ENCODE measurements at places on chromosomes 16 and 17.

DNA sequence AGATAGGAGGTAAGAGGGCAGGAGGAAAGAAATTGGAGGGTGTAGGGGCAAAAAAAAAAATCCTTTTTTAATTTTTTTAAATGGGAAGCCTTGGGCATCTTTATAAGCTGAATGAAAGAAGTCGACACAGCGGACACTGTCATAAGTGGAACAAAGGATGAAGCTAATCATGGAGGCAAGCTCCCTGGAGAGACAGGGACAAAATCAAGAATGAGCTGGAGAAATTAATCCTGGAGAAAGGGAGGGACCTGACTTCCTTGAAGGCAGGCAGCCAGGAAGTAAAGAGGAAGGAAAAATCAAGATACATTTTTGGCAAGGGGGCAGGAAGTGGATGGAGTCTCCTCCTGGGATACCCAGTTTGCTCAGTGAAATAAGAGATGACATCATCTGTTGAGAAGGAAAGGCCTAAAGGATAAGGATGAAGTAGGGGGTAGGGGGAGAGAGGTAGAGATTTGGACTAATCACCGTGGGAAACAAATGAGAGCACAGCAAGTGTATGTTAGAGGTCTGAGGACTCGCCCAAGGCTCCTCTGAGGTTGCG lies 179.3 kb downstream of the SLC39A11 start:
- H3K36me3 ChIP-seq, result no peaks in the 10 kb centered on the region
- no peak overlapping the region for H3K27ac ChIP-seq
- no peaks in the 10 kb centered on the region for H3K27me3 ChIP-seq
- H3K4me1 ChIP-seq, result no peaks in the 10 kb centered on the region
- no peak overlapping the region for H3K4me3 ChIP-seq

GRCh38 chr16:29662729-29663015 lies 375 bp upstream of the SPN start:
- H3K36me3 ChIP-seq, result no peaks in the 10 kb centered on the region
- no peak overlapping the region for H3K4me3 ChIP-seq
- no peak overlapping the region for H3K27ac ChIP-seq
- H3K27me3 ChIP-seq, result no peaks in the 10 kb centered on the region

GRCh38 chr16:3959148-3959547 lies 78.6 kb upstream of the CREBBP start:
- H3K36me3 ChIP-seq, result no peaks in the 10 kb centered on the region
- H3K27me3 ChIP-seq, result peaks cover 5% of the 10 kb centered on the region
- H3K4me3 ChIP-seq, result no peak overlapping the region
- no peaks in the 10 kb centered on the region for H3K4me1 ChIP-seq

- H3K27ac ChIP-seq, result no peak overlapping the region
- H3K36me3 ChIP-seq, result no peaks in the 10 kb centered on the region
- no peaks in the 10 kb centered on the region for H3K4me1 ChIP-seq
- no peak overlapping the region for H3K4me3 ChIP-seq
- H3K27me3 ChIP-seq, result no peaks in the 10 kb centered on the region
- DNase-seq, result no peak
Measured at GRCh38 chr16:51343411-51343810, 192.3 kb upstream of the SALL1 start.

DNA sequence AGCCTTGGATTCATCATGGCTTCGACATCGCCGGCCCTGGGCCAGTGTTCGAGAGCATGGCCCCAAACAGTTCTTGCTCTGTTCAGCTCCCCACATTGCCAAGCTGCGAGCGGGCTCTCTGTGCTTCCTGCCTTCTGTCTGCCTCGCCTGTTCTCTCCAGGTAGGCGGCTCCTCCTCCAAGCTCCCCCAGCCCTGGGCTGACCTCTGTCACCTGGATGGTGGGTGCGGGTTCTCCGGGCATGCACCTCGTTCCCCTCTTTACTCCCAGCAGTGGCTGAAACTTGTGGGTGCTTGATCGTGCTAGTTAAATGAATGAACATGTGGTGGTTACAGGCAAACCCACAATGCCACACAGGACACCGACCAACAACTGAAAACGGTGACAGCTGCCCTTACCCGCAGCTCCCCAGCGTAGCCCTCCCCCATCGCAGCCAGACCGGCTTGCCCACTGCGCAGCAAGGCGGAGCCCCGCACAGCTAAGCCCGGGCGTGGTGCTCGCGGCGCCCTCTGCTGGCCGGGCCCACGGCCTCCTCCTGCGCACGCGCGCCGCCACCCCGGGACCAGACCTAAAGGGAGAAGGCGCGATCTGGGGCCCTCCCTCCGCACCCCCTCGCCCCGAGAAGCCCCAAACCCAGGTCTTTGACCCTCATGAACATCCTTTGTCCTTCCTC lies 23.0 kb upstream of the EIF1 start:
- H3K4me3 ChIP-seq, result peak overlapping the region; percentile 44
- H3K27me3 ChIP-seq, result no peaks in the 10 kb centered on the region
- DNase-seq, result peak; percentile 96
- peak overlapping the region; percentile 77 for H3K27ac ChIP-seq

- H3K27ac ChIP-seq, result no peak overlapping the region
- DNase-seq, result no peak
- H3K27me3 ChIP-seq, result no peaks in the 10 kb centered on the region
- H3K4me3 ChIP-seq, result no peak overlapping the region
- H3K36me3 ChIP-seq, result no peaks in the 10 kb centered on the region
Measured at GRCh38 chr16:57646388-57647039, 18.1 kb downstream of the ADGRG1 start.

DNA sequence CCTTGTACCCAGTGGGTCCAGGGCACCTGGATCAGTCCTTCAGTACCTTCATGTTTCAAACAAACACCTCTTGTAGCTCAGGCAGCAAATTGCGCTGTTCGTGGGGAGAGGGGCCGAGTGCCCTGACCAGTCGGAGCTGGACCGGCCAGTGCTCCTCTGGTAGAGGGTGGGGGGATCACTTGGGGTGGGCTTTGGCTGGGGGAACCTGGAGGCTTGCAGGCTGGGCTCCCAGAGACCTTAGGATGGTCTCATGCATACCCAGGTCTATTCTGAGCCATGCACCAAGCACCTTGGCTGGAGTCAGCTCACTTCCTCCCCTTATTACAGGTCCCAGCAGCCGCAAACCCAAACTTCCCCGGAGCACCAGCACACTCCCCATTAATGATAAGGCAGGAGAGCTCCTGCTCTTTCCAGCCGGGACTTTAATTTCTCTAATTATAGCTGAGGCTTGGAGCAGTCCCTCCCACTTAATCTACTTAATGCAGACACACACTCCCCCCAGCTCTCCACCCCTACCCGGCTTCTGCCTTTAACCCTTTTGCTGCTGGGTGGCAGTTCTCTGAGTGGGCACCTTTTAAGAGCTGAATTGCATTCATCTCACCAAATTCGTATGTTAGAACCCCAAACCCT lies 26.3 kb upstream of the MGAT5B start:
- peak; percentile 93 for DNase-seq
- no peak overlapping the region for H3K27ac ChIP-seq
- H3K4me3 ChIP-seq, result peak overlapping the region; percentile 9
- H3K4me1 ChIP-seq, result peaks cover 46% of the 10 kb centered on the region
- no peaks in the 10 kb centered on the region for H3K36me3 ChIP-seq

- no peak overlapping the region for H3K4me3 ChIP-seq
- no peak for DNase-seq
- no peaks in the 10 kb centered on the region for H3K36me3 ChIP-seq
- no peaks in the 10 kb centered on the region for H3K4me1 ChIP-seq
Measured at GRCh38 chr17:43986225-43986981, 18.0 kb upstream of the NAGS start.

DNA sequence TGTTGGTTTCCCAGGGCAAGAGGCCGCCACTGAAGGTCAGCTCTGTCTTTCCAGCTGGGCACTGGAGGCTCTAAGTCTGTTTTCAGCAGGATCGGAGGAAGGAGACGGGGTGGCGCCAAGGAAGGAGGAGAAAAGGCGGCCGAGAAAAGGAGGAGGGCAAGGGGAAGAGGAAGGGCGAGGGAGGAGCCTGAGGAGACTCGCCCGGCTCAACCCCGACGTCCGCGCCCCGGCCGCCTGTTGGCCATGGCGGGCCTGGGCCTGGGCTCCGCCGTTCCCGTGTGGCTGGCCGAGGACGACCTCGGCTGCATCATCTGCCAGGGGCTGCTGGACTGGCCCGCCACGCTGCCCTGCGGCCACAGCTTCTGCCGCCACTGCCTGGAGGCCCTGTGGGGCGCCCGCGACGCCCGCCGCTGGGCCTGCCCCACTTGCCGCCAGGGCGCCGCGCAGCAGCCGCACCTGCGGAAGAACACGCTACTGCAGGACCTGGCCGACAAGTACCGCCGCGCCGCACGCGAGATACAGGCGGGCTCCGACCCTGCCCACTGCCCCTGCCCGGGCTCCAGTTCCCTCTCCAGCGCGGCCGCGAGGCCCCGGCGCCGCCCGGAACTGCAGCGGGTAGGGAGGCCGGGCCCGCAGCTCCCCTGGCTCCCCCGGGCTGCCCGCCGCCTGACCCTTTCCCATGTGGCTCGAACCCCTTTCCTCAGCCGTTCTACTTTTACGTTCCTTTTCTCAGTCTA lies at the start of gene RNF135:
RNF135 (plus strand) TSS at position 209 of the 737 bp plus-strand sequence; CDS start at position 244, 35 bp downstream.
- no peak within 1 kb of the TSS for H3K27ac ChIP-seq
- DNase-seq, result no peak
- no peaks in the 10 kb centered on the region for H3K4me1 ChIP-seq
- H3K27me3 ChIP-seq, result no peaks in the 10 kb centered on the region

DNA sequence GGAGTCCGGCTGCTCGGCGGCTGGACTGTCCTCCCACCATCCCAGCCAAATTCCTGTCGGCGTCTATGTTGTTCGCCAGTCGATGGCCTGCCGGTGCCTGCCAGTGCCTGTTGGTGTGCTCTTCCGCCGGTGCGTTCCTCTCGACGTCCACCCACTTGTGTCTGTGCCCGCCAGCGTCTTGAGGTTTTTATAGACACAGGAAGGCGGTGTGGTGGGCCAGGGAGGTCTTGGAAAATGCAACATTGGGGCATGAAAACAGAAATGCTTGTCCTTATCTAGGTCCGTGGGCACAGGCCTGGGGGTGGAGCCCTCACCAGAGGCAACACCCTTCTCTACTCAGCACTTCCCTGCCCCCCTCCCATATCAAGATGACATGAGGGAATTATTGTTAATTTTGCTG lies 167.8 kb downstream of the IRF8 start:
- H3K27ac ChIP-seq, result no peak overlapping the region
- H3K36me3 ChIP-seq, result no peaks in the 10 kb centered on the region
- H3K4me1 ChIP-seq, result no peaks in the 10 kb centered on the region
- H3K4me3 ChIP-seq, result no peak overlapping the region
- H3K27me3 ChIP-seq, result peaks cover 75% of the 10 kb centered on the region
- DNase-seq, result no peak

GRCh38 chr16:50862818-50863643 lies 121.1 kb downstream of the CYLD start:
- DNase-seq, result peak; percentile 45
- H3K4me1 ChIP-seq, result peaks cover 15% of the 10 kb centered on the region
- H3K36me3 ChIP-seq, result no peaks in the 10 kb centered on the region
- no peaks in the 10 kb centered on the region for H3K27me3 ChIP-seq
- no peak overlapping the region for H3K4me3 ChIP-seq

DNA sequence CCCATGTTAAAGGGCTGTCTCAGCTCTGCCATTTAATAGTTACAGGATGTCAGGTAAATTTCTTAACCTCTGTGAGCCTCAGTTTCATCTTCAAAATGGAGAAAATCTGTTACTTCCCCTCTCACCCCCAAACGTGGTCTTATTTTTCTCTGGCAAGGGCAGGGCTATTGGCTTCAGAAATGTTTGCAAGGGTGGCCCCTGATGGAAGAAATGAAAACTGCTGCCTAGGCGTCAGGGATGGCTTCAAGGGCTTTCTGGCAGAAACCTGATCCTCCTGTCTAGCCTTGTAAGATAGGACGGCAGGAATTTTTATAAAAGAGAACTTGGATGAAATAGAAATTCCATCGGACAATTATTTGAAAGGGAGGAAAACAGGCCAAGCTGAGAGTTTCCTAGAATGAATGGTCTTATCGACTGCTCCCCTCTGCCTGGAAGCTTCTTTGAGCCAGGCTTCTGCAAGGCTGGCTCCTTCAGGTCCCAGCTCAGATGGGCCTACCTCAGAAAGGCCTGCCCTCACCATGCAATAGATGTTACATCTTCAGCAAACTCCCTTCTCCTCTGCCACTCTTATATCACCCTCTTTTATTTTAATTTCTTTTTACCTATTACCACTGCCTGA lies 43.0 kb upstream of the TANGO6 start:
- H3K27ac ChIP-seq, result no peak overlapping the region
- no peaks in the 10 kb centered on the region for H3K36me3 ChIP-seq
- H3K27me3 ChIP-seq, result no peaks in the 10 kb centered on the region

GRCh38 chr17:17567631-17568030 lies 23.9 kb downstream of the PEMT start:
- no peak overlapping the region for H3K4me3 ChIP-seq
- no peaks in the 10 kb centered on the region for H3K4me1 ChIP-seq
- no peaks in the 10 kb centered on the region for H3K27me3 ChIP-seq
- peak; percentile 65 for DNase-seq
- H3K27ac ChIP-seq, result no peak overlapping the region

DNA sequence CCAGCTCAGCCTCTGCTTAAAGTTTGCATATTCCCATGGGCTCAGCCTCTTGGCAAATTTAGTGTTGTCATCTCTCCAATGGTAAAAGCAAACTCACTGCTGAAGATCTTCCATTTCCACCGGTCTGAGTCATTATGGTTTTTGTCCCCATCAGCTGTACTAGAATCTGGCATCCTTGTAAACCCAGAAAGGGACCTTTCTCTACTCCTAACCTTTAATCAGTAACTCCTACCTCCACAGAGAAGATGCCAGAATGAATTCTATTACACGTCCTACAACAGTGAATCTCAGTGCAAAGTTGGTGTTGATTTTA lies 45.8 kb downstream of the ZNF652 start:
- DNase-seq, result no peak
- H3K36me3 ChIP-seq, result peaks cover 29% of the 10 kb centered on the region
